SJCRH30 (cell line): ENCODE measurements at places on chromosomes 11 and 22.
A peak's percentile ranks its signal among the peaks of the same experiment; 100 is the strongest.

DNA sequence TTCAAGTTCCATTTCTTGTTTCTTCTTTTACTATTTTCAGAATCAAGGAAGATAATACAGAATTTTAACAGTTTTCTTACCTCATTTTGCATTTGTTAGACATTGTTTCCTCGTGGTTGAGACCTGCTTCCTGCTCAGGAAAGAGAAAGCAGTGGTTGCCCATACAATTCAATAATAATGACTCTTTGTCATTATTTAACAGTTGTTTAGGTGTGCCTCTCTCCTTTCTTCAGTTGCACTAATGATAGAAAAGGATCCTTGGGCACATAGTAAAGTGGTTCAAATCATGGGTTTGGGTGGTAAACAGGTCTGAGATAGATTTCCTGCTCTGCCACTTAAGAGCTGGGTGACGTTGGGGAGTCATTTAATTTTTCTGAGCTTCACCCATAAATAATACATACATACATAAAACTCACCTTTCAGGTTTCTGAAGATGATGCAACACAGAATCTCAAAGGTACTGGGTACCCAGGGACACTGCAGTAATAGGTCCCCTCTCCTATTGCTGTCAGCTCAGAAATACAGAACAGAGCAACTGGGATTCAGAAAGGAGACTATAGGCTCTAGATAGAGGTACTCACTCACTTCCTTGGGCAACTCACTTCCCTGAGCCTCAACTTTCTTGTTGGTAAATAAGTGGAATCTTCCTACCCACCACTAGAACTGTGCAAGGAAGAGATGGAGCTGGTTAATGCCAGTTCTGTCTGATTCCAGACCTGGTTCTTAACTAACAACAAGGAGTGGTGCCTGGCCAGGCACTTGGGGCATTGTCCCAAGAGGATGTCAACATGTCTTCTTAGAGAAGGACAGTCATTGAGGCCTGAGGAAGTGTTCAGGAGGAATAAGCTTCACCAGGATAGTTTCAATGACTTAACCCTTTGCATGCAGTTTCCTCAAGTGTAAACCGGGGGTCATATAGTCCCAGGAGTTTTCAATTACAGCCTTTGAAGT lies 34.9 kb downstream of the CD44 start:
- no peaks in the 10 kb centered on the region for H3K27me3 ChIP-seq
- DNase-seq: no peak
- H3K4me1 ChIP-seq: peaks cover 4% of the 10 kb centered on the region
- H3K27ac ChIP-seq: no peak overlapping the region

DNA sequence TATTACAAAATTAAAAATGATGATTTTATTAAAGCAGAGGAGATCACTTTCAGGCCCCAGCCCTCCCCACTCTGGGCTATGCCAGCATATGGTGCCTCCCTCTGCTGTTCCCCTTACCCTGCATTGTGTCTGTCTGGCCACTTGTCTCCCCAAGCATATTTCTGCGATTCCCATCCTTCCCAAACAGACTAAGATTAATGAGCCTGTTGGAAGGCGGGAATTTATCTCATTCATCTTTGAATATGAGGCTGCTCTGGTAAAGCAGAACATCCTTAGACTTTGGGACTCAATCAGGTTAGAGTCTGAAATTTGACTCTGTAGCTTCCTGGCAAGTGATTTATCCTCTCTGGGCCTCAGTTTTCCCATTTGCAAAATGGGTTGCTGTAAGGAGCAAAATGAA lies 25.7 kb downstream of the AMPD3 start:
- DNase-seq: no peak
- peaks cover 16% of the 10 kb centered on the region for H3K4me1 ChIP-seq
- H3K27ac ChIP-seq: no peak overlapping the region

DNA sequence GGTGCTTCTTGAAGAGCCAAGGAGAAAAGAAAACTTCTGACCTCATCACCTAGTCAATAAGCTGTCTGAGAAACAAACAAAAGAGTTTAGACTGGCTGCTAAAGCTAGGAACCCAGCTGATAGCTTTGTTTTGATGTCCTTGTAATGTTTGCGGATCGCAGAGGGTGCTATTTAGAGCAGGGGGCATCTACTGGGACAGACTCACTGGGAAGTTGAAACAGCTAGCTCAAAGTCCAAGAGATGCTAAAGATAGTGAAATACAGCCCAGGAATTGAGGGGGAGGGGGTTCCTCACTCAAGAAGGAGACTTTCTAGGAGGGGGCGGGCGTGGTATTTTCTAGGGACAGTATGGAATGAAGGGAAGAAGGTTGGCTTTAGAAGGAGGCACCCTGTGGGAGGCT lies 18.9 kb downstream of the ZBTB16 start:
- no peaks in the 10 kb centered on the region for H3K36me3 ChIP-seq
- H3K4me1 ChIP-seq: no peaks in the 10 kb centered on the region
- no peak for DNase-seq
- peaks cover 8% of the 10 kb centered on the region for H3K27me3 ChIP-seq
- H3K4me3 ChIP-seq: no peak overlapping the region
- no peak overlapping the region for H3K27ac ChIP-seq

DNA sequence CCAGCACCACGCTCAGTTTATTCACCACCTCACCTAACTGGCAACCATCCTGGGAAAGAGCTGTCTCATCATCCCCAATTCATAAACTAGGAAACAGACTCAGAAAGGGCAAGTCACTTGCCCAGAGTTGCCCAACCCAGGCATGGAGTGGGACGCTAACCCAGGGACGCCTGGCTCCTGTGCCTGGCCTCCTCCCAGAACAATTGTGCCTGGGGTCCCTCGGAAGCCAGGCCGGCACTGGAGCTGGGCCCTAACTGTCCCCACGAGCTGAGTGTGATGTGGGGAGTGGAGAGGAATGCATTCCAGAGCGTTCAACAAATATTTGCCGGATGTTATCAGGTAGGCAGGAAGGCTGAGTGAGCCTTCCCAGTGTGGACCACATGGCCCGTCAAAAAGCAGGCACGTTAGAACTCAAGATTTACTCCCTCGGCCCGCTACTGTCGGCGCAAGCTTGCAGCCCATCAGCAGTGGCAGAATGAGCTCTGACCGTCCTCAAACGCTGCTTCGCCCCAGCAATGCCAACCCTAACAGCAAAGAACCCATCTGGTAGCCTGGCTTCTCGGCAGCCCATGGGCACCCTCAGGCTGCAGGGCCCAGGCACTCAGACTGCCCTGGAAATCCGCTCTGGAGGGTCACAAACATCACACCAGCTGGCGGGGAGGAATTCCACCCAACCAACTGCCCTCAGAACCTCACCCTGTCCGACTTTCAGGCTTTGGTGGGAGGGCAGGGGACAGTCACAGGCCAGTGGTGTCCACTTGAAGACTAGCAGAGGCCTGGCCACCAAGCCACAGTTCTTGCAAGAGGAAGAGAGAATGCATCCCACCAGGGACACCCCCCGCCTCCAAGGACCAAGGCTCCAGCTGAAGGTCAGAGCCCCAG lies 35.6 kb downstream of the MYH9 start:
- peaks cover 3% of the 10 kb centered on the region; the same call in 1 of the 2 replicates for H3K36me3 ChIP-seq
- no peak for DNase-seq
- H3K27ac ChIP-seq: peak overlapping the region; percentile 78
- no peaks in the 10 kb centered on the region for H3K27me3 ChIP-seq
- H3K4me1 ChIP-seq: peaks cover 53% of the 10 kb centered on the region
